ENCODE measurements at places on chromosomes 3 and 15.
A peak's percentile ranks its signal among the peaks of the same experiment; 100 is the strongest.

DNA sequence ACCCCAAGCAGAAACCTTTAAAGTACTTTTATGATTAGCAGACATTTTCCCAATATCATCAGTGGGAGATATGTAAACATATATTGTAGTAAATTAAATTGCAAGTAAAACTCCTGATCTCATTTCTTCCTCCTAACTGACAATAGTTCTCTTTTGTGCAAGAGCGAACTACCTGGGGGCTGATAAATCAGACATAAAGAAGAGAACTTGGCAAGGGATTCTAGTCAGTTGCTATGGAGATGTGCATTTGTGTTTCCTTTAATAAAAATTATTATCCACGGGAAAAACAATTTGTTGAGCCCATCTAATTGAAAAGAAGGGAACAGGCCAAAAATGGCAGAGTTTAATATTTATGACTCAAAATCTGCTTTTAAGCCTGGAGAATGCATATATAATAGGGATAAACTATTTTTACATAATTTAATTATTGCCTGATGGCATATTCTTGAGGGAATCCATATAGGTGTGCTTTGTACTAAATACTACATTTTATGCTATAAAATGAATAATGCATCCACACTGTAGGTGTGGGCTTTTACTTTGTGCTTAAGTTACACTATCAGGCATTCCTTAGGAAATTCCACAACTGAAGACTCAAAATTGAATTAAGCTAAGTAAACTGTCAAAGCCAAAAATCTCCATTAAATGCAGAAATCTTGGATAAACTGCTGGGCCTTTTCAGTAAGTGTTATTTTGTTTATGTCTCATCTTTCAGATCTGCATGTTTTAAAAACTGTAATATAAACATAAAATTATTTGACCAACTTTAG, 258.1 kb downstream of the ERC2 start:
- no peak overlapping the region for H3K4me3 ChIP-seq
- no peaks in the 10 kb centered on the region for H3K4me1 ChIP-seq

- H3K4me1 ChIP-seq, result peaks cover 53% of the 10 kb centered on the region
- H3K4me3 ChIP-seq, result peak overlapping the region; percentile 87
- H3K36me3 ChIP-seq, result no peaks in the 10 kb centered on the region
- H3K27me3 ChIP-seq, result no peaks in the 10 kb centered on the region
- peak overlapping the region; percentile 79 for H3K27ac ChIP-seq
Measured at GRCh38 chr3:56800130-56800831, 1.5 kb downstream of the ARHGEF3 start.

DNA sequence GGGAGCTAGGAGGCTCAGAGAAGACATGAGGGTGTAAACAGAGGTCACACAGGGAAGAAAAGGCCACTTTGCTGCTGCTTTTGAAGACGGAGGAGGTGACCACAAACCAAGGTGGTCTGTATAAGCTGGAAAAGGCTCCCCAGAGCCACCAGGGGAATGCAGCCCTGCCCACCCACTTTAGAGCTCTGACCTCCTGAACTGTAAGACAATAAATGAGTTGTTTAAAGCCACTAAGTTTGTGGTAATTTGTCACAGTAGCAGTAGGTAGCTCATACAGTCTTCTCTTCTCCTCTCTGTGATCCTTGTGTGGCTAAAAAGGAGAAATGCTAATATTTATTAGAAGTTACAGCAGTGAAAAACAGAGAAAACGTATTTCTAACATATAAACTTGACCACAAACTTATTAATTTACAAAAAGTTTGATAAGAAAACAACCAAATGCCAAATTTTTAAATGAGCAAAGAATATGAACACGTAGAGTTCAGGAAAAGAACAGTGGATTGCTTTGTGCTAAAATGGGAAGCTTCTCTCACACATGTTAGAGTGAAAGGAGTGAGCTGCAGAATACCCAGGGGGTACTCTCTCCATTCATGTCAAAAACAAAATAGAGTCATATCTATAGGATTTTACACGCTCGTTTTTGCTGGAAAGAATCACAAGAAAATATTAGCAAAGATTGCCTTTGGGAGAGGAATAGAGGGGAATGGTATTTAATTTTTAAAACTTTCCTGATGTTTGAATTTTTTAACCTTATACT, 71.0 kb downstream of the NOX5 start:
- no peak for DNase-seq
- H3K27me3 ChIP-seq, result no peaks in the 10 kb centered on the region
- no peaks in the 10 kb centered on the region for H3K36me3 ChIP-seq
- peaks cover 22% of the 10 kb centered on the region for H3K4me1 ChIP-seq
- H3K4me3 ChIP-seq, result no peak overlapping the region

DNA sequence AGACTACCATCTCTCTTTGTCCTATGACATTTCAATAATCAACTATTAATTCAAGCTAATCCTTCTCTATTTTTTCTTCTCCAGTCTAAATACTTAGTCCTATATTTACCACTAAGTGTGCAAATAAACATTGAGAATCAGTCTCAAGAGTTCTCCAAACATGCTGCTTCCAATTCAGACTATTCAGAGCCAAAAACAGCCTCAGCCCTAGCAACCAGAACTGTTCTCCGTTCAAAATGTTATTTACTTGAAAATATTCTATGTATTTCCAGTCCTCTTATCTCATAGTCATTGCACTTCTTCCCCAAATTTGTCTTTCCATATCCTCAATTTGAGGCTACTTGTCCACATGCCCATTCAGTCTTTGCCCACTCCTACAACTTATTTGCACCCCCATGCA, 805.5 kb downstream of the IGSF11 start:
- H3K27me3 ChIP-seq, result no peaks in the 10 kb centered on the region
- H3K4me3 ChIP-seq, result no peak overlapping the region
- no peak for DNase-seq
- H3K27ac ChIP-seq, result no peak overlapping the region

All from CD4-positive, alpha-beta memory T cell (primary cell).